Aorta (tissue), 5 donors: ENCODE measurements at places on chromosomes 11 and 22. TPM values are rescaled to one million over a fixed set of nuclear protein-coding genes. Genes with fewer than 3 reads are reported as not detected.

The SCN2B gene
- total RNA-seq = not detected

The NARS2 gene
- 11.2 TPM for total RNA-seq

The OR51G2 gene
- total RNA-seq = not detected

DNA sequence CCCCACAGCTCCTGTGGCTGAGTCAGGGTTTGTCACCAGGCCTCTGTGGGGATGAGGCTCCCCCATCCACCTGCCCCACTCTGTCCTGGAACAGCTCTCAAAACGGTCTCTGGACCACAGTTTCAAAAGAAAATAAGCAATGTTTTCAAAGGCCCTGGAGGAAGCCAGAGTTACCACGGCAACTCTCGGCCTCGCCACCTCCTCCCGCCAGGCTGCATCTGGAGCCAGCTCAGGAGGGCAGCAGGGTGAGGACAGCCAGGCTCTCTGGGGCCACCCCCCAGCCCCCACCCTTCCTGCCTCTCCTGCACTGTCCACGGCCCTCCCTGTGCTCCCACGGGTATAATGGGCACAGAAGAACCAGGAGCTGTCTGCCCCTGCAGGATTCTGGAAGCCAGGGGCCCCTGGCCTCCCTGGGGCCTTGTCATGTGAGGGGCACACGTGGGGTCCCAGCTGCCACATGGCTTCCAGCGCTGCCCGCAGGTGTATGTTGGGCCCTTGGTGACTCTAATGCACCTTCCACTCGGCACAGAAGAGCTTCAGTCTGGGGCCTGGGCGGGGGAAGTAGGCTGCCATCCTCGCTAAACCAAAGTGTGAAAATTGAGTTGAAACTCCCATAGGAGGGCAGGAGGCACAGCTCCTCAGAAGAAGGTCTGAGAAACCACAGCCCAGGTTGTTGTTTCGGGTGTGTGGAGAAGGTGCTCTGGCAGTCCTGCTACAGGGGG is 10.3 kb downstream of the CD81 start:
- DNase-seq = no peak

The RCOR2 gene
- 4.8 TPM for total RNA-seq

- DNase-seq = no peak
Measured at GRCh38 chr11:89633135-89633705, 76.9 kb upstream of the TRIM77 start.
